ENCODE measurements at places on chromosomes 7 and 10. TPM values are rescaled to one million over a fixed set of nuclear protein-coding genes. Genes with fewer than 3 reads are reported as not detected.

Gene MSMB
- not detected for total RNA-seq

Gene PRTFDC1
- total RNA-seq = 39.6 TPM

Gene C7orf57
- total RNA-seq = 0.09 TPM

Gene CCDC172
- total RNA-seq = not detected

Gene BET1
- total RNA-seq = 48.3 TPM

Gene PDE6C
- total RNA-seq = not detected

Gene STAG3
- total RNA-seq = 0.90 TPM

Gene OR6V1
- total RNA-seq = not detected

Gene IDI2
- not detected for total RNA-seq

Gene NCAPG2
- 35.0 TPM for total RNA-seq

Gene ADO
- total RNA-seq = 11.0 TPM

Gene SLC29A4
- 0.90 TPM for total RNA-seq

Gene EIF5AL1
- 1.5 TPM for total RNA-seq

Gene FRMPD2
- not detected for total RNA-seq

Gene GPR37
- 7.0 TPM for total RNA-seq

Gene OR2A12
- total RNA-seq = not detected

Gene DOCK4
- 7.6 TPM for total RNA-seq

Gene FBXO24
- total RNA-seq = 0.54 TPM

Gene GBX1
- total RNA-seq = not detected

Gene TSPAN12
- total RNA-seq = 5.6 TPM

Gene PRKAR2B
- 6.9 TPM for total RNA-seq

Gene CACNB2
- total RNA-seq = 2.1 TPM

Gene SLC26A4
- total RNA-seq = 0.65 TPM

Gene PIK3CG
- total RNA-seq = not detected

Gene AFAP1L2
- 0.18 TPM for total RNA-seq

Gene UROS
- 131 TPM for total RNA-seq
